ENCODE measurements at places on chromosomes 5 and 9. TPM values are rescaled to one million over a fixed set of nuclear protein-coding genes. Genes with fewer than 3 reads are reported as not detected.

- no peak for DNase-seq
Measured at GRCh38 chr5:6902597-6902996, 189.4 kb downstream of the TENT4A start.

DNA sequence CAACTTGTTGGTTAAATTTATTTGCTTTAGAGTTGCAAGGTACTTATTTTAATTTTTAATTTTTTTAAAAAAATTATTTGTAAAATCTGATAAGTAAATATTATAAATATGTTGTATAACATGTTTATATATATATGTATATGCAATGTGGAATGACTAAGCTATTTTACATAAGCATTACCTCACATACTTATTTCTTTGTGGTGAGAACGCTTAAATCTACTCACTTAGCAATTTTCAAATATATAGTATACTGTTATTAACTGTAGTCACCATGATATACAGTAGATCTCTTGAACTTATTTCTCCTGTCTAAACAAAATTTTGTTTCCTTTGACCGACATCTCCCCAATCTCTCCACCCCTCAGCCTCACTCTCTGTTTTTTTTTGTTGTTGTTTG is 147.8 kb downstream of the NNT start:
- DNase-seq: no peak

GRCh38 chr5:54388811-54389210 is 66.7 kb upstream of the HSPB3 start:
- DNase-seq: no peak

DNA sequence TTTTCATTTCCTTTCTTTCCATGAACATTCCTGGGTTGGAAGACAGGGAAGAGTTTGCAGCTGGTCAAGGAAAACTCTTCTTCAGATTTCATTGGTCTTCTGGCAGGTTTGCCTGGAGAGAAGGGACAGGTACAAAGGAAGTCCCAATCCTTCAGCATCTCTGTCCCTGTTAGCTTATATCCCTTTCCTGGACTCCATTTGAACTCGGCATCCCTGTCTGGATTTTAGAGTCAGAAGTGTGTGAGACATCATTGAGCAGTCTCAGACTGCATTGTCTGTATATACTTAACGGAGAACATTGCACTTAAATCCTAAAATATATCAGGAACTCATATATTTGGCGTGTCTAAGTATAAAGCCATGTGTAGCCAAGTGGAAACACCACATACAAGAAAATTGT is 54.9 kb downstream of the ADGRV1 start:
- no peak for DNase-seq

- DNase-seq: no peak
Measured at GRCh38 chr9:16245756-16246440, 624.6 kb downstream of the BNC2 start.

- no peak for DNase-seq
Measured at GRCh38 chr9:33167972-33168461, 881 bp upstream of the B4GALT1 start.

DNA sequence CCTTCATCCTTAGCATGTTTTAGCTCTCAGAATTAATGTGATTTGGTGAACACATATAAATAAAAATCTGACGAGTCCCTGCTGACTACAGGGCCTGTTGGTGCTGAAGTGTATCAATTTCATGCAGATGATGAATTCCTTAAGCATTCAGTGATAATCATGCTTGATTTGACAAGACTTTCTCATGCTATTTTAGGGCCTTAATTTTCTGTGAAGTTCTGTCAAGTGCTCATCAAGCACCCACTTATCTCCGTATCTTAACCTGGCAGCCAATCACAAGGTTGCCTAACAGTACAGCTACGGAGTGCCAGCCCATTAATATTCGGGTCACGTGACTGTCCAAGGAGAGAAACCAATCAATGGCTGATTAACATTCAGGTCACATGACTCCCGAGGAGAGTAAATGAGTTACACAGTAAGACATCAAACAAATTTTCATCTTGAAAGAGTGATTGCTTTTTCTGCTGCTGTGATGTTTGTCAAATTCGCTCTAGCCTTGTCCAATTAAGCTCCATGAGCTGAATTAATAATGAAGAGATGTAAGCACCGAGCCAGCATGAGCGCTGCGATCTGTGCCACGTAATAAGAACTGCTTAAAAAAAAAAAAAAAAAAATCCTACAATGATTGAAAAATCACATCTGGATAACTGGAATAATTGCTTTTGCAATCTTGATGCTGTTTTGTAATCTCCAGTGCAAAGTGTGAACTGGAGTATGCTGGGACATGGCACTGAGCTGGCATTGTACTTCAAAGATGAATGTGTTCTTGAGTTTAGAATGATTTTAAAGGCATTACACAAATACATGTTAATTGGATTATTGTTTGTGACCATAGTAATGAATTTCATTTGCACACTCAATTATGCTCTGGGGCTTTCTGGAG is 104.3 kb upstream of the SPATA31D4 start:
- no peak for DNase-seq

GRCh38 chr9:129109537-129109903 is 1.1 kb downstream of the CRAT start:
- DNase-seq: no peak

GRCh38 chr5:68803881-68804319 is 289.9 kb upstream of the SLC30A5 start:
- no peak for DNase-seq

DNA sequence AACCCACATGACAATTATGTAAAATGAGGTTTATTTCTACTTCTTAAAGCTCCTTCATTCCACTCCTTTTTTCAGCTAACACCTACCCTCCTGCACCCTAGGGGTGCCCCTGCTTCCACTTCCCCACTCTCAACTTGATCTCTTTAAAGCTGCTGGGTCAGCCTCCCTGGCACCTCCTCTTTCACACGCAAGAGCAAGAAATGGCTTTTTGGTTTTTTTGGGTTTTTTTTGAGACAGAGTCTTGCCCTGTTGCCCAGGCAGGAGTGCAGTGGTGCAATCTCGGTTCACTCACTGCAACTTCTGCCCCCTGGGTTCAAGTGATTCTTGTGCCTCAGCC is 64.4 kb downstream of the SUSD1 start:
- DNase-seq: no peak

- no peak for DNase-seq
Measured at GRCh38 chr5:98206566-98206965, 566.9 kb upstream of the RGMB start.

DNA sequence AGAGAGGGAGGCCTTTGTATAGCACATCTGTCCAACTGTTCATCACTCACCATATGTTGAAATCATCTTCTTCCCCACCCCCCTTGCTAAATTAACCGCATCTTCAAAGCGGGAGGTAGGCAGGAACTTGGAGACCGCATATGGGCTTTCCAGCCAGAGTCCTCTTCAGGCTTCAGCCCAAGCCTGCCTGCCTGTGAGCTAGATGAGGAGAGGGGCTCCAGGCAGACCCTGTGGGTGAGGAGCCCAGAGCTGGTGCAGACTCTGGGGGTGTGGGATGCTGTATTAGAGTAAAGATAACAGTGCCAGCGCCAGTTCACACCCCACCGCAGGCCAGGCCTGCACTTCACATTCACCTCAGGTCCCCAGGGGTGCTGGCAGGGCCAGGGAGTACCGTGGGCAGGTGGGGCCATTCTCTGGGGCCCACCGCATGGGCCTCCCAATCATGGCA is 16.2 kb downstream of the PRRC2B start:
- no peak for DNase-seq

DNA sequence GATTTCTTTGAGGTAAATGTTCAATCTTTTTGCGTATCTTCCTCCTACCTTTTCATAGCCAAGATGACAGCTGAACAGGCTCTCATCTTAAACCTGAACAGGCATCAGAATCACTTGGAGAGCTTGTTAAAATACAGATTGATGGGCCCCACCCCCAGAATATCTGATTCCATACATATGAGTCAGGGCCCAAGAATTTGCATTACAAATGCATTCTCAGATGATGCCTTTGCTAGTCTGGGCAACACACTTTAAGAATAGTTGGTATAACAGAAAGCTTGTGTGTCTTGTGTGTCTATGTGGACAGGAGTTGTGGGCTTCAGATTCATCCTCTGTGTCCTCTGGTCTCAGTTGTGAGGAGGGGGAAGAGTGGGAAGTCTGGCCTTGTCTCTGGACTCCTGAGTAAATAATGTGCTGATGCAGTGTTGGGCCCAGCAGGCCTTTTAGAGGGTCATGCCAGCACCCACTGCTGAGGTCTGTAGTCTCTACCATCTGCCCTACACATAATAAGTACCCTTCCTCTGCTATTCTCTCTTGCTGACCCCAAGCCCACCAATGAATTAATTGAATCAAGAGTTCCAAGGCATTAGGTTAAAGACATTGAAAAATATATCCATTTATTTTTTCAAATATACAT is 43.1 kb downstream of the PTCD2 start:
- no peak for DNase-seq

- DNase-seq: no peak
Measured at GRCh38 chr9:87570000-87570908, 72.6 kb downstream of the DAPK1 start.

GRCh38 chr5:116785106-116785505 is 210.5 kb upstream of the SEMA6A start:
- DNase-seq: no peak

DNA sequence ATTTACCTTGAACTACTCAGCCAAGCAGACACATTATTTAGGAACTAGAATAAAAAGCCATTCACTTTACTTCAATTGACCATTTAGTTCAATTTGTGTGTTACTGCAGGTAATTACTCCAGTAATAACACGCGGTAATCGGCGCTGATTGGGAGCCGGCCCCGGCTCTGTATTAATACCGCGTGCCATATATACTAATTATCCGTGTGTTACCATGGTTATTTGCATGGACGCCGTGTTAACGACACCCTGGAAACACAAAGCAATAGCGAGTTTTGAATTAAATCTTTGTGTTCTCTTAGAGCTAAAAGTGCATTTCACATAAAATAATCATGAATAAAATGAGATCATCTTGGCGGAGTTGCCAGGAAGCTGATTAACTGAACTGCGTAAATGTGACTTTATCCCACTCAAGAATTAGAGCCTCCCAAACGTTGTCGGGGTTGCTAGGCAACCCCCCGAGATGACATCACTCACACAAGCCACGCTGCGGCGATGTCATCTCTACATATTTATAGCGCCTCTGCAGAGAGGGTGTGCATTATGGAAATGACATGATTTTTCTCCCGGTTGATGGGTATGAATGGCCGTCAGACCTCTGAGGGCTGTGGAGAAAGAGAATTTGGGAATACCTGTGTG is 41.4 kb upstream of the RNU6ATAC start:
- DNase-seq: no peak

- DNase-seq: no peak
Measured at GRCh38 chr9:120366644-120367019, 213.3 kb downstream of the CDK5RAP2 start.

GRCh38 chr5:132425975-132426524 is 56.5 kb downstream of the SLC22A5 start:
- no peak for DNase-seq

DNA sequence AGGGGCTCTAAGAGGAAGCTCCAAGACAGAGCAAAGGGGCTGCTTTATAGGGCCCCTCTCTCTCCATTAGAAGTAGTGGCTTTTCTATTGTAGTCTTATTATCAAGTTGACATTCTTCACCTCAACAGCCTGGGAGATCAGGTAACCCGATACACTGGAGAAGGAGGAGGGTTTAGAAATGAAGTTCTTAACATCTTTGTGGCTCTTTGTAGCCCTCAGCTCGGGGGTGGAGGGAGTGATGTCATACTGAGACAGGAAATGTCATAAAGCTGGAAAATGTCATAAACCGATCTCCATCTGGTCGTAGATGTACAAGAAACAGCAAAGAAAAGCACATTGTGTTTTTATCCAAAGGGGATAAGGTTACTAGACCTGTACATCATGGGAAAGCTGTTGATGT is 17.9 kb downstream of the PDZD2 start:
- DNase-seq: no peak

DNA sequence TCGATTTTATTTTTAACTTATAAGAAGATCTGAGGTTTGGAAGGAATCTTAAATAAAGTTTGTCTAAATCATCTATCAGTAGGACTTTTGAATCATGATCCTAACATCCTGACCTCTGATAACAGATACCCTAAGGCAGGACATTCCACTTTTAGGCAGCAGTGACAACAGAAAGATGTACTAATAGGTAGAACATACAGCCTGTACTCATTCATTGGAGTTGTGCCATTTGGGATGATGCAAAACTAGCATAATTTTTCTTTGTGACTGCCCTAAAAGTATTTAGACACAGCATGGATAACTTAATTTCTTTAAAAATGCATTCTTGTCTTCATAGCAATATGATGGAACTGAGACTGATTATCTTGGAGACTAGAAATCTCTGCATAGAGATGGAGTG is 39.7 kb downstream of the CDC42SE2 start:
- no peak for DNase-seq

- DNase-seq: no peak
Measured at GRCh38 chr9:121154782-121155181, 46.9 kb downstream of the RAB14 start.

- DNase-seq: no peak
Measured at GRCh38 chr5:145668714-145669113, 166.4 kb downstream of the PRELID2 start.

DNA sequence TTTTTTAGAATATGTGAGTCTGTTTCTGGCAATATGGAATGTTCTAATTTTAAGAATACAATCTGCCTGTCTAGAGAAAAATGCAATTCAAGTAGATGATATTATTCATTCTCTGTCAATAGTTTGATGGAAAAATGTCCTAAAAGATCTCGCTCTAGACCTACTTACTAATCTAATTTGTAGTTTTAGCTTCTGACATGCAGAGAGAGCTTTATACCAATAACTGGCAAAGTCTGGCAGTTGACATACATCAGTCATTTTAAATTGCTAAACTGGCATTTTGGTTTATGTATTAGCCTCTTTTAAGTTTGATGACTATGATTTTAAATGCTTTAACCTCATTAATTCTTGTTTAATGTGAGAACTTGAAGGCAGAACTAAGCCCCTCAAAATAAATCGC is 355.0 kb upstream of the CDH10 start:
- DNase-seq: no peak

DNA sequence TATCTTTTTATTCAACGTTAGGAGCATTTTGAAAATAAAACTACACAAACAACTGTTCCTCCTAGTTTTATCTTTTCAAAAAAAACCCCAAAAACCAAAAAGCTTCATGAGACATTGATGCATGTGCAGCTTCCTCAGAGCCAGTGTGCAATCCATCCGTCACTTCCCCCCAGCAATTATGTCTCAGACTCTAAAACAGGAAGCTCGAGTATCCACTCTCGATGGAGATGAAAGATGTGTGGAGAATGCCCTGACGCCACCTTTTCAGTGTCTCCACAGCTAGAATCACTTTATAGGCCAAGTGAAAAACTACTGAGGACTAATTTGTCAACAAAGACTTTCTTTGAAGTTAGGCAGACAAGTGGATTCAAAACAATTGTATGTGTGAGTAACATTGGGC is 408.9 kb upstream of the SMARCA2 start:
- no peak for DNase-seq

The PDGFRB gene
- total RNA-seq: 15.3 TPM

The PITX1 gene
- total RNA-seq: not detected

The CCL28 gene
- not detected for total RNA-seq

The SLCO6A1 gene
- 4.4 TPM for total RNA-seq

The PKD2L2 gene
- not detected for total RNA-seq

The GAS1 gene
- total RNA-seq: 24.6 TPM

The TEK gene
- total RNA-seq: 1.0 TPM
